ENCODE measurements at places on chromosomes 5 and 9.

DNA sequence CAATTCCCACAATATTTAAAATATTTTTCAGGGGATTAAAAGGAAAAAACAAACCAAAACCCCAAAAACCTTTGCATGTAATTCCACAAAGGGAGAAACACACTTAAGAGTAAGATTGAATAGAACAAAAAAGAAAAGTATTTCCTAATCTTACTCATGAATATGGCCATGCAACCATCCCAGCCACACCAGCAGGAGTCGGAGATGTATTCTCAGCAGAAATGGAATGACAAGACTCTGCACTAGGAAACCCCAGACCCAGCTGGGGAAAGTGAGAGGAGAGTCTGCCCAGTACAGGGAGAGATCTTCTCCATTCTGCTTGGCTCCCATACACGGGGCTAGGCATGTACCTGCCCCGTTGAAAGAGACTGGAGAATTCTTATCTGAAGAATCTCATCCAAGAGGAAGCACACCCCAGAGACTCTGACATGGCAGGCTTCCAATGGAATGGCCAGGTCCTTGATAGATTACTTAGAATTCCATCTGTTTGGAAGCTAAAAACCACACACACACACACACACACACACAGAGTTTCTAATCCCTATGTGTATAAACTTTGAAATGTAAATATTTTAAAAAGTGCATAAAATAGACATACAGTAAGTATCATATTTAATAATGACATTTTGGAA is 118.8 kb downstream of the GADD45G start:
- DNase-seq, result no peak

DNA sequence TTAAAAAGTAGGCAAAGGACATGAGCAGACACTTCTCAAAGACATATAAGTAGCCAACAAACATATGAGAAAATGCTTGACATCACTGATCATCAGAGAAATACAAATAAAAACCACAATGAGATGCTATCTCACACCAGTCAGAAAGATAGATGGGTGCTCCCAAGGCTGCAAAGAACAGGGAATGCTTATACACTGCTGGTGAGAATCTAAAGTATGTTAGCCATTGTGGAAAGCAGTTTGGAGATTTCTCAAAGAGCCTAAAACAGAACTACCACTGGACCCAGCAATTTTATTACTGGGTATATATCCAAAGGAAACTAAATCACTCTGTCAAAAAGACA is 154.2 kb downstream of the NDUFS4 start:
- DNase-seq, result no peak

DNA sequence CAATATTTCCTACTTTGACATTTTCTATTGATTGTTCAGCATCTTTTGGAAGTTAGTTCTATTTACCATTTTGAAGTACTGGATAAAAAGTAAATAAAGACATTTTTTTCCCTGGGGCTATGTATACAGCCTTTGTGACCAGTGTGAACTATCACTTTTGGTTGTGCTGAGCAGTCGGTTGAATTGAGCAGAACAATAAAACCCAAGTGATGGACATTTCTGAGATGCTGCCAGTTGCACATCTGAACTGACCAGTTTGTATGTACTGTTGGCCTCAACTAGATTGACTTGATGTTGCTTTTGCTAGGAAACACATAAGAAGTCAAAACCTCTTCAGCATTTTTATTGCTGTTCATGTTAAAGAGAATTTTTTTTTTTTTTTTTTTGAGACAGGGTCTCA is 260.2 kb upstream of the EFNA5 start:
- no peak for DNase-seq

DNA sequence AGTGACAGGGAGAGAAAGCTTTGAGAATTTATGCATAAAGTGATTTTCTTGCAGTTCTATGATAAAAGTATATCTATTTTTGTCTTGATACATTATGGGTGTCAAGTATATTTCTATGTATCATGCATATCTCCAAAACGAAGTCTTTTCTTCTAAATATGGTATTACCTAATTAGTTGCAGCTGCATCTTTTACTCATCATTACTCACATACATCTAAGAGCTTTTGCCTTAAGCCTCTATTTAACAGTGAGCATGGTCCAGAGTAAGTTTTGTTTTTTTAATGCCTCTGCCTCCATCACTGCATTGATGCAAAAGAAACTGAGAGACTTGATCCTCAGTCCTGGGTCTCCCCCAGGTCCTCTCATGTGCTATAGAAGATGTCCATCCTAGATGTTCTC is 40.0 kb upstream of the SMC5 start:
- peak; percentile 43 for DNase-seq

- DNase-seq, result no peak
These were observed 80.7 kb downstream of the DRD1 start for GRCh38 chr5:175363300-175363699.

- peak; percentile 89 for DNase-seq
These were observed 57.9 kb upstream of the FST start for GRCh38 chr5:53422539-53422938.

DNA sequence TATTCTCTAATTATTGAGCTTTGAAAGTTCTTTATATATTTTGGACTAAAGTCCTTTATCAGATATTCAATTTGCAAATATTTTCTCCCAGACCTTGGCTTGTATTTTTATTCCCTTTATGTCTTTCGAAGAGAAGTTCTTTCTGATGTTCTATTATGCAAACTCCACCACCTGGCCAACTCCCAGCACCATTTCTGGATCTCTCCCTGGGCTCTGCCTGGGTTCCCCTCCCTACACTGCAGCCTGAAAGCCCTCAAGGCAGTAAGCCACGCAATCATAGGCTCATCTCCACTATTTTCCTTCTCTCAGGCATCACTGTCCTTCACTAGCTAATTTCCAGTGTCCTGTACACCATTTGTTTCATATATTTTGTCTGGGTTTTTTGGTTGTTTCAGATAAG is 76.1 kb downstream of the GRAMD2B start:
- no peak for DNase-seq

GRCh38 chr5:79269733-79270166 is 33.8 kb downstream of the JMY start:
- no peak for DNase-seq

- no peak for DNase-seq
These were observed 498.9 kb upstream of the WWC1 start for GRCh38 chr5:167792514-167792913.

DNA sequence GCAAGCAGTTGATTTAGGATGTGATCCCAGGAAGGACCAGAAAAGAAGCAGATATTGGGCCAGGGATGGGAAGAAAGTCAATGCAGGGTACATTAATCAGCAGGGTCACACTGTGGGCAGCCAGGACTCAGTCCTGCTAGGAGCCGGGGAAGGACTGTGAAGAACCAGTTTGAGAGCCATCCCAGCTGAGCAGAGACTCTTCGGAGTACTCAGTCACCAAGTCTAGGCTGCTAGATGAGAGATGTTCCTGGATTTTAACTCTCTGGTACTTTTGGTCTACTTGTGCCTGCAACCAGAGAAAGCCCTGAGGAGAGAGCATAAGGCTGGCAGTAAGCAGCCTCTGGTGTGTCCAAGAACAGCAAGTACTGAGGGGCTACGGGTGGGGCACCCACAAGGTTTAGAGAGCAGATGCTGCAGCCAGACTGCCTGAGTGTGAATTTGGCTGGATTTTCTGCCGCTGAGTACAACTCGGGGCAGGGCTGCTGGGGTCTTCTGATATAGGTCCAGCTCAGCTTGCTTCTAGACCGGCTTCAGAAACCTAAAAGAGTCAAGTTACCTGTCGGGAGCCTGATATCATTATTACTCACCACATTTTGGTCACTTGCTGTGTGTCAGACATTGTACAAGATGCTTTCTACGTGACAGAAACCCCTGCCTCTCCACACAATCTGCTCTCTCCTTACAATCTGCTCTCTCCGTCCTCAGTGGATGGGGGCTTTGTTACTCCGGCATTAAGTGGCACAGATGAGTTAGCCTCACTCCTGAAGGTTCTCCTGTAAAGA is 250.2 kb upstream of the GAS1 start:
- DNase-seq, result no peak

- DNase-seq, result peak; percentile 21
These were observed 1.6 kb downstream of the HINT1 start for GRCh38 chr5:131163276-131164119.

DNA sequence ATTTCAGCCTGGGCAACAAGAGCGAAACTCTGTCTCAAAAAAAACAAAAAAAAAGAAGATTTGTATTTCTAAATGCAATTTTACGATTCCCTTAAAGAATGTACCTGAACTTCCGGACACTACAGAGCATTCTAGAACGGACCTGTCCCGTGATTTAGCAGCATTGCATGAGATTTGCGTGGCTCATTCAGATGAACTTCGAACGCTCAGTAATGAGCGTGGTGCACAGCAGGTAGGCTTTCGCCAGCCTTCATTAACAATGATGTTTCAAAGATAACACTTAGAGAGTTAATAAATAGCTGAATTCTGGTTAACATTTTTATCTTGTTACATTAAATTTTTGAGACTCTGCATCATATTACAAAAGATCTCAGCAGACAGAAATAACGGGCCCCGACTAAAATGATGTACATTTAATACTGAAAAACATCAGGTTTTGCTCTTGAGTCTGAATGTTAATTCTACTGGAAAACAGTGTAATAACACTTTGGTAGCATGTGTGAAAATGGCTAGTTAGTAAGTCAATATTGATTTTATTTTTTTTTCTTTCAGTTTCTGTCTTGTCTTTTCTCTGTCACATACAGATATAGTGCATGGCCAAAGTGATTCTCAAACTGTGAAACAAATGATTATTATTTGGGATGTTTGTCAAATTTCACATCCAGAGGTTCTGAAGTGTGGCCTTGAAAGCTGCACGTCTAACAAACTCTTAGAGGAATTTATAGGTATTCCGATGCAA is 23.3 kb downstream of the CCNH start:
- no peak for DNase-seq

DNA sequence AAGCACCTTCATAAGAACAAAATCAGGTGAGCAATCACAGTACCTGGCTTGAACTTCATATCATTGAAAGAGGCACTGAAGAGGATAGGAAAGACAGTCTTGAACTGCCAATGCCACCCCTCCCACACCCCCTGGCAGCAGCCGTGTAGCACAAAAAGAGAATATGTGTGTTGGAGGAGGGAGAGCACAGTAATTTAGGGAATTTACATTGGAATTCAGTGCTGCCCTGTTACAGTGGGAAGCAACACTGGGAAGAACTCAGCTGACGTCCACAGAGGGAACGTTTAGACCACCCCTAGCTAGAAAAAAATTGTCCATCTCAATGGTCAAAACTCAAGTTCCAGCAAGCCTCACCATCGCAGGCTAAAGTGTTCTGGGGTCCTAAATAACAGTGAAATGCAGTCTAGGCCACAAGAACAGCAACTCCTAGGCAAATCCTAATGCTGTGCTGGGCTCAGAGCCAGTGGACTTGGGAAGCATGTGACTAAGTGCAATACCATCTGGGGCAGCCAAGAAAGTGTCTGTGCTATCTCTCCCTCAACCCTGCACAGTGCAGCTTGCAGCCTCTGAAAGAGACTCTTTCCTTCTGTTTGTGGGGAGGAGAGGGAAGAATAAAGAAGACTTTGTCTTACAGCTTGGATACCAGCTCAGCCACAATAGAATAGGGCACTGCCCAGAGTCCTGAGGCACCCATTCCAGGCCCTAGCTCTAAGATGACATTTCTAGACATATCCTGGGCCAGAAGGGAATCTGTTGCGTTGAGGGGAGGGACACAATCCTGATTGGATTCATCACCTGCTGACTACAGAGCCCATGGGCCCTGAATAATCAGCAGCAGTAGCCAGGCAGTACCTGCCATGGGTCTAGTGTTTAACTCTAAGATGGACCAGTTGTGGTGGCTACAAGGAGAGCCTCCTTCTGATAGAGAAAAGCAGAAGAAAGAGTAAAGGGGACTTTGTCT is 62.1 kb upstream of the VLDLR start:
- DNase-seq, result peak; percentile 88

- peak; percentile 39 for DNase-seq
These were observed 245.4 kb downstream of the MPDZ start for GRCh38 chr9:13033959-13034693.

DNA sequence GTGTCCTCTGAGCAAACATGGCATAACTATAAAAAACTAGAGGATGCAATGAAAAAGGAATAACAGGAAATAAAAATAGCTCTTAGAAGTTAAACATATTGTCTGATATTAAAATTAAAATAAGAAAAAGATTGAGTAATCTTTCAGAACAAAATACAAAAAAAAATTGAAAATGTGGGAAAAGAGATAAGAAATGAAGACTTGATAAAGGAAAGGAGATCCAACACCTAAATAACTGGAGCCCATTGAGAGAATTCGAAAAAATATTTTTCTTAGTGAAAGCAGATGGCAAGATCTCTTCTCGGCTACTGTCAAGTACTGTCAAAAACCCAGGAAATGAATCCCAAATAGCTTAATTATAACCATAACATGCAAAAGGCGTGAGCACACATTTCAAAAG is 24.9 kb downstream of the LIFR start:
- DNase-seq, result no peak

DNA sequence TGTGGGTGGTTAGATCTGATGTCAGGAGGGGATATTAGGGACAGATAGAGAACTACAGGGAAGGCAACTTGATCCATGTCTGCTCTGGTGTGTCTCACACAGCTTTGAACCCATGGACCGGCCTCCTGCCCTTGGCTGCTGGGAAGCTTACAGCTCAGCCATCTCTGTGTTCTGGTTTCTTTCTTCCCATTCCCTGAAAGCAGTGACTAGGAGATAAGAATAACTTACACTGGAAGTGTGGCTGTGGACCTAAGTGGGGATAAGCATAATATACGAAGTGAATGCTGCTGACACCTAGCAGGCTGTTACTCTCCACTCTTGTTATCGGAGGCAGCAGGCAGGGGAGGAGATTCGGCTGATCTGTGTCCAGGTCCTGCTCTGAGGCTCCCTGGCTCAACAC is 282.3 kb upstream of the TUT7 start:
- DNase-seq, result no peak

DNA sequence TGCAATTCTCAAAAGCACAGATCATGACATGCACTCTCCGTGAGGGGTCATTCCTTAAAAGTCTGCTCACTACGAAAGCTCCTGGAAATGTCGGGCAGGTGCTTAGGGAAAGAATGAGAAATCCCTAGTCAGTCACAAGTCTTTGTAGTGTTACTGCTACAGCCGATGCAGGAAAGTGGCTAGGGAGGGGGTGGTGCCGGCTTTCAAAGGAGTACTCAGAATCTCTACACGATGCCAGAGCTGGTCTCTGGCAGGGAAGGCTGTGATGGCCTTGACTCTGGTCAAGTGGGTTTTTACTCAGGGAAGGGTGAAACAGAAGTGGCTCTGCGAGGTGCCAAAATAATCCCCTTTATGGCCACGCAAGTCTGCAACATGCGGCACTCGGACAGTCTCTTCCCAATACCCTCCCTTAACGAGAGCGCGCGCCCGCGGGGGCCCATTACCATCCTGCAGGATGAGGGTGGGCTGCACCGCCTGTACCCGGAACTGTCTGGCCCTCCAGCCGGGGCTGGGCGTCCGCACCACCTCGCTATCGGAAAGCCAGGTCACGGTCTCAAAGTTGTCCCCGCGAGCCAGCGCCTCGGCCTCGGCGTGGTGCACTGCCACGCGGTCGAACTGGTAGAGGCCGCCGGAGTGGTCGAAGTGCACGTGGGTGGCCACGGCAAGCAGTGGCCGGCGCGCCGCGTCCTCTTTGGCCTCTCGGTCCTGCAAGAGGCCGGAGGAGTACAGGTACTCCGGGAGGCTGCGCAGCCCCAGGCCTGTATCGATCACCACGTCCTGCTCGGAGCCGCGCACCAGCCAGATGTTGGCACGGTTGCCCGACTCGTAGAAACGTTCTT is 956 bp downstream of the MBLAC2 start:
- DNase-seq, result no peak
